Activated CD8-positive, alpha-beta T cell treated with anti-CD3 and anti-CD28 coated beads, Interleukin-2, amount 10 ng/mL, durations not matched to agents 7 days and 5 days (primary cell): ENCODE measurements at places on chromosomes 2 and 18.

- DNase-seq = no peak
These were observed 29.1 kb downstream of the TMEM131 start for GRCh38 chr2:97966545-97967215.

DNA sequence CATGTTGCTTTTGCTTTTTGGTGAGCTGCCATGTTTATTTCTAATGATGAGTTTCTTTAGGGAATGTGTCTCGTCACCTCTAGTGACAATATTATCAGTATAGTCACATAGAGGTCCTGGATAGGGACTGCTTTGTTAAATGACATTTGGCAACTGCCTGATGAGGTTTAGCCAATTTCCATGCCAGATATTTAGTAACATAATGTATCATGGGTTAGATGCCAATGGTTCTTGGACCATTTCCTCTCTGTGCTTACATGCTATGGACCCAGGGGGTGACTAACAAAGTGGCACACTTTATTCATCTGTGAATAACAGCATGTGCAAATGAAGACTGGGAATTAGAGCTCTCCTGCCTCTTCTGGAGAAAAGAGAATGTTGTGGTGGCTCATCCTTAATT, 56.2 kb upstream of the RAB27B start:
- no peak for DNase-seq

- DNase-seq = no peak
These were observed 205.9 kb downstream of the BABAM2 start for GRCh38 chr2:28096421-28096820.

- no peak for DNase-seq
These were observed 272.9 kb downstream of the CDH20 start for GRCh38 chr18:61606068-61606660.

DNA sequence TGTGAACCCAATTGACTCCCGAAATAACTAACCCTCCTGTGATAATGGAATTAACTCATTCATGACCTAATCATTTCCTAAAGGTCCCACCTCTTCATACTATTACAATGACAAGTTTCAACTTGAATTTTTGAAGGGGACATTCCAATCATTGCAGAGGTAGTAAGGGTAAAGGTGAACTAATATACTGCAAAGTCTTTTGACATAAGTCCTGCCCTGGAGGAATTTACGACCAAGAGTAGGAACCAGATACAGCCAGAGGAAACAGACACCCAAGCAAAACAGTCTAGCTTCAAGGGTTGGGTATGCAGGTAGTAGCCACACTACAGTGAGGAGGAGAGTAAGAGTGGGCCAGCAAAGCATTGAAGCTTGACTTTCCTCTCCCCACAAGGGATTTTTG, 1.2 kb upstream of the SRBD1 start:
- no peak for DNase-seq

DNA sequence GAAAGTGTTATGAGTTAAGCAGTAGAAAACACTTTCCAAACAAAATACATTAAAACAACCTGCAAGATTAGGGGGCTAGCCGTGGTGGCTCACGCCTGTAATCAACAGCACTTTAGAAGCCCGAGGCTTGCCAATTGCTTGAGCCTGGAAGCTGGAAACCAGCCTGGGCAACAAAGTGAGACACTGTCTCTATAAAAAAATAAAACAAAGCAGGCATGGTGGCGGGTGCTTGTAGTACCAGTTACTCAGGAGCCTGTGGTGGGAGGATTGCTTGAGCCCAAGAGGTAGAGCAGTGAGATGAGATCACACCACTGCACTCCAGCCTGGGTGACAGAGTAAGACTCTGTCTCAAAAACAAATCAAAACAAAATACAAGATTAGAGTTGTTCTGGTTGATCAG, 208.3 kb downstream of the ERBB4 start:
- DNase-seq = no peak

DNA sequence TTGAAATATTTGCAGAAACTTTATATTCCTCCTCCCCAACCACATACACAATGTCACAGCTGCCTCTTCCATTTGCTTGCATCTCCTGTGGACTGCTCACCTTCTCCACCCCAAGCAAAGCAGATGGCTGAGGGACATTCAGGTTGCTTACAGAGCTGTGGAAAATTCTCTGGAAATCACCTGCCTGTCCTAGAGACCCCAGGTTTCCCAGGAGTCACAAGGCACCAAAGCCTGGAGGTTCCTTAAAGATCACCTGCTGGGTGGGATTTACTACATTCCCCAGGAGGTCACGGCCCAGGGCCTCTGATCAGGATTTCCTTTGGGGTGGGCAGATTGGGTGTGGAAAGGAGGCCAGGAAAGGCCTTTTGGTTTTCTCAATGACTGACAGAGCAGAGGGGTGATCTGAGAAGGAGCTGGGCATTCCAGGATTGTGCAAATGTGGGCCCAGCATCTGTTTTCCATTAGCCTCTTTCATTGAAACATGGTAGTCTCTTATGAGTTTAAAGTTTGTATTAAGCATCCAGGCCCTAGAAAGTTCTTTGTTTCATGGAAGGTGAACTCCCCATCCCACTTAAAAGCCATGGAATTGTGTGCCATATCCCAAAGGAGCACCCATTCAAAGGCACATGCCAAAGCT, 410.7 kb upstream of the TNP1 start:
- no peak for DNase-seq

DNA sequence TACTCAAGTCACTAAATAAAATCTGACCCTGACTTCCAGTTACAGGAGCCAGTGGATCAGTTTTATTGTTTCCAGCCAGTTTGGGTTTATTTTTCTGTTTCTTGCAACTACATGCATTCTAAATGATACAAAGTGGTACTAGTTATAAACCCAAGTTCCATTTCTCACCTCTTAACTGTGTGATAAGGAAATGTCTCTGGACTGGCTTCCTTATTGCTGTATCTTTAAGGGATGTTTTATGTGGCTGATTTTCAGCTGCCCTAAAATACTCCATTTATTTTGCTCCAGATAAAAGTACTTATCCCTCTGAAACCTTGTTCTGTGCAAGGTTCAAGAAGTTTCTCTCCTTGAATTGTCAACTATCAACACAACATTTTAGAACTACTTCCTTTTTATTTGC, 107.9 kb upstream of the DLX2 start:
- no peak for DNase-seq

- DNase-seq = no peak
These were observed 316.2 kb downstream of the ETAA1 start for GRCh38 chr2:67713376-67713775.

DNA sequence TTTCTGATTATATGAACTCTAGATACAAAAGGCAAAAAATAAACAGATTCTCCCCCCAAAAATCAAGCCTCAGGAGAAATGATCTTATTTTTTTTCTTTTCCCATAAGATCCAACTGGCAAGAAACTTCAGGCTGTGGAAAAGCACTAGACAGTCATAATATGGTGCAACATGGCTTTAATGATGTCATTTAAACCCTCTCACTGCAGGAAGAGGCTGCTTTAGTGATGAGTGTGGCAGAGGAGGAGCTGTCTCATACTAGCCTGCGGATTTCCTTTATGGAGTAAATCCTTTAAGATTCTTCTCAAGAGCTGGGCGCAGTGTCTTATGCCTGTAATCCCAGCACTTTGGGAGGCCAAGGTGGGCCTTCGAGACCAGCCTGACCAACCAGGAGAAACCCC, 83.3 kb upstream of the CD28 start:
- DNase-seq = no peak

- DNase-seq = no peak
These were observed 65.0 kb downstream of the LINC00305 start for GRCh38 chr18:64083916-64084315.

DNA sequence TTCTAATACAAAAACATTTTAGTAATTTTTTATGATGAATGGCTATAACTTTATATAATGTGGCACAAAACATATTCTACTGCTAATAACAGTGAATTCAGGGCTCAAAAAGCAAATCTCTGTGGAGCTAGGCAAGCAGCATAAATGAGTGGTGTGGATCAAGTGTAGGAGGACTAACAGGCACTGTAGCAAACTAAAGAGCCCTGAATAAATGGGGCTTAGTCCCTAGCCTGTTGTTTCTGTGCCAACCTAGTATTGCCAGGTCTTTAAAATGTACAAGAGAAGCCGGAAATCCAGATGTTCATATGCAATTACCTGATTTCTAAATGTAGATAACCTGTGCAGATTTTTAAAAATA, 18.5 kb downstream of the REL start:
- DNase-seq = no peak

DNA sequence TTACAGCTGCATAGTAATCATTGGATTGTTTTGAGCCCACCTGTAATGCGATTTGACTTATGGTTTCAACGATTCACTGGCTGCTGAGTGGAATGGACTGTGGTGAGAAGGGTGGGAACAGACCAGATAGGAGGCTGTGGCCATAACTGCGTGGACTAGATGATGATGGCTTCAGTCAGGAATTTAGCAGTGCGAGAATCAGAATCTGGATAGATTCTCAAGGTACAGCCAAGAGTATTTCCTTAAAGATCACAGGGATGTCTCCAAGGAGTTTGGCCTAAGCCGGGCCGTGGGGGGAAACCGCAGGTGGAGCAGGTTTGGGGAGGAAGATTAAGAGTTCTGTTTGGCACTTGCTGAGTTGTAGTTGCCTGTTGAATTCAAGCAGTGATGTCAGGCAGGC, 44.0 kb upstream of the CHMP1B start:
- DNase-seq = no peak

- no peak for DNase-seq
These were observed 122.1 kb upstream of the EML6 start for GRCh38 chr2:54601339-54601738.

DNA sequence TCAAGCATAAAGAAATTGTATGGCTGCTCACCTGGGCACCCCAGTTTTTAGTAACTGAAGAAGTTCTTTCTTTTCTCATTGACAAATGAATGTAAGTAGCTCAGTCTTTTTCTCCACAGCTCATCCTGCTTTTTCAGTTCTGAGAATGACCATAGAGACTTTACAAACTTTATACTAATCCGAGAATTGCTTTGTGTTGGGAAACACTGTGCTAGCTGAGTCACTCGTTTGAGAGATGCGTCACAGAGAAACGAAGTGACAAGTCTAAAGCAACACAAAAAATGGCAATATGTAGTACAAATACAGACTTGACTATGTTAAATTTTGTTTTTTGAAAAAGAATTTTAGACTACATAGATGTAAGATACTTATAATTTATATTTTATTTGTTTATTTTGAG, 9.0 kb downstream of the LRRTM4 start:
- DNase-seq = no peak

DNA sequence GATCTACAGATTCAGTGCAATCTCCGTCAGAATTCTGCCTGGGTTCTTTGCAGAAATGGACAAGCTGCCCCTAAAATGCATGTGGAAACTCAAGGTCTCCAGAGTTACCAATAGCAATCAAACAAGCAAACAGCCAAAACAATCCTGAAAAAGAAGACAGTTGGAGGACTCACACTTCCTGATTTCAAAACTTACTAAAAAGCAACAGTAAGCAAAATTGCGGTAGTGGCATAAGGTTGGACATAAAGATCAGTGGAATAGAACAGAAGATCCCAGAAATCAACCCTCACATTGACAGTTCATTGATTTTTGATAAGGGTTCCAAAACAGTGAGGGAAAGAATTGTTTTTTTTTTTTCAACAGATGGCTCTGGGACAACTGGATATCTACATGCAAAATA, 59.7 kb downstream of the NPPC start:
- DNase-seq = no peak

DNA sequence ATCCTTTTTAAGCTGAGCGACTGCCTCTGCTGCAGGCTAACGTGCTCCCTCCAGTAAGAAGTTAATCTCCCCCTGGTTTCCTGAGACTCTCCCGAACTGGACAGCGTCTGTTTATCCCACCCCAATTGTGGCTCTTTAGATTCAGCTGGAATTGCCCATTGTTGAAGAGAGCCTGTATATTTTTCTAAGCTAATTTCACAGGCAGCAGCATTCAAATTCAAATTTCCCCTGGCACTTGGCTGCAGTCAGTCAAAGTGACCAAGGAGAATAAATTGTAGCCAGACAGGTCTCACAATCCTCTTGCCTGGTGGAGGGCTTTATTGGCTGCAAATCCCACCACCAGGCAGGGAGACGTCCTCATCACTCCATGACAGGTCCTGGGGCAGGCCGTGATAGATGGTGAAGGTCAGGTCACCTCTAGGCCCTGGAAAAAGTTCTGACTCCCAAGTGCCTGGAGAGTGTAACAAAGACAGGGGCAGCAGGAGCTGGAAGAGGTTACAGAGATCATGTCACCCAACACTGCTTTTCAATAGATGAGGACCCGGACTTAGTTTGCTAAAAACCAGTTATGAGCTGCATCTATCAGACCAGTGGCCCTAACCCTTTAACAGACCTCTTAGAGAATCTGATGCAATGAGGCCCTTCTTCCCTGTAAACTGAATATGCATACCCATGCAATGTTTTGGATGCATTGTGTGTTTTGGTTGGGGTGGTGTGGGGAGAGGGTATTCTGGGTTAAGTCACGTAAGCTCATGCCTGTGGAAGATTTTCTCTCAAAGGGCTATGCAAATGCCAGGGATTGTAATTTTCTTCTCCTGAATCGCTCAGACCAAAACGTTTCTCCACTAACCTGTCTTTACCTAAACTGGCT, 32.3 kb upstream of the C18orf32 start:
- no peak for DNase-seq

- no peak for DNase-seq
These were observed 74.9 kb upstream of the CELF4 start for GRCh38 chr18:37640504-37640903.

- DNase-seq = no peak
These were observed 75.6 kb downstream of the MAP4K3 start for GRCh38 chr2:39361511-39361910.
